Glomerular endothelial cell (primary cell): ENCODE measurements at places on chromosomes 5 and 9.

GRCh38 chr9:27800692-27801370, 227.6 kb upstream of the C9orf72 start:
- DNase-seq = no peak

DNA sequence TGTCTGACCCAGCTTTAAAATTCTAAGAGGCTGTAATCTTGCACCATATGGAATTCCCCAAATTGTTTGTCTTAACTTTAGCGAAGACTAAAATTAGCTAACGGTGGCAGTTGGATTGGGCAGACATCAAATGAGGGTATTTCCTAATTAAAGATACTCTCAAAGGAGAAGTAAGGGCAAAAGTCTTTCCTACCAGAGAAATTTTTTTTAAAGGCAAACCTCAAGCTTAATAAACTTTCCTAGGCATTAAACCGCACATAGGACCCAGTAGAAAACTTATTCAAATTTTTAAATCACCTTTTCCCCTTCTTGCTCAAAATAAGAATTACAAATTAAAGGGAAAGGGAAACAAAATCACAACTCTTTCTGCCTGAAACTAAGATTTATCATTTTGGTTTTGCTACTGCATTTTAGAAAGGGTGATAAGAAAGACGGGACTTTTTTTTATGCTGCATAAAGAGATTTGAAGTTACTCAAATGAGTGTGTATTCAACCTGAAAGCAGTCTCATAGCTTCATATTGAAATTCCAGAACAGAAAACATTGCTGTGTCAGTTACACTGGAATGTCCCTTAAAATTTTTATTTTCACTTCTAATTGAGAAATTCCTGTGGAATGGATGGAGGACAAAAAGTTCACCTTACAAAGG, 189.1 kb upstream of the PTGER4 start:
- DNase-seq = no peak

DNA sequence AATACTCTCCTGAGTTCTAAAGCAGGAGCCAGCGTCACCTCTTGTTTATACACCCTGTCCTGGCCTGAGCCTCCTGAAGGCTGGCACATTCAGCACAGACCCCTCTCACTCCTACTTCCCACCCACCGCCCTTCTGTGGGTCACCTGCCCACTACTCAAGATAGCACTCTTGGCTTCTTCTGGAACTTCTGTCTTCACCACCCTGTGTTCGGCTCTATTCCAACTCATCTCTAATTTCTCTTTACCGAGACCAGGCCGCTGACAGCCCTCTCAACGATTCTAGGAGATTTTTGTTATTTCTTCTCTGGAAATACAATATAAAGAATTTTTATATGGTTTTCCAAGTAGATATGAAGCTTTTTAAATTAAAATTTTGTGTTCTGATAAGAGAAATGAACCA, 57.4 kb downstream of the IRF1 start:
- DNase-seq = no peak

- no peak for DNase-seq
Observed at GRCh38 chr5:57334475-57334874, 148.1 kb downstream of the ACTBL2 start.

DNA sequence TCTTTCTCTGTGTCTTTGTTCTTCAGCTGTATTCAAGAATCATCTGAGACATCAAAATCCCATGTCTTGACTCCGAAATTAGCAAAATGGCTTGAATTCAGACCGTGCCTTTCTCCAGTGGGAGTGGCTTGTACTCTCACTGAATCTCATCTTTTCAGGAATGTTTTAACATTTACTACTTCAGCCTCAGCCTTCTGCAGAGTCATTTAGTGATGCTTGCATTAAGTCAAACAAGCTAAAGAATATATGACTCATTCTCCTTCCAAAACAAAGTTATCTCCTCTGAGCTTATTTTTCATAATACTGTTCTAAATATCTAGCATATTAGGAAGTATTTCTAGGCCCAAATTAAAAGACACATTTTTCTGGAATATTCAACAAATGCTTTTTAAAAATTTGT, 205.3 kb downstream of the CDH10 start:
- no peak for DNase-seq

DNA sequence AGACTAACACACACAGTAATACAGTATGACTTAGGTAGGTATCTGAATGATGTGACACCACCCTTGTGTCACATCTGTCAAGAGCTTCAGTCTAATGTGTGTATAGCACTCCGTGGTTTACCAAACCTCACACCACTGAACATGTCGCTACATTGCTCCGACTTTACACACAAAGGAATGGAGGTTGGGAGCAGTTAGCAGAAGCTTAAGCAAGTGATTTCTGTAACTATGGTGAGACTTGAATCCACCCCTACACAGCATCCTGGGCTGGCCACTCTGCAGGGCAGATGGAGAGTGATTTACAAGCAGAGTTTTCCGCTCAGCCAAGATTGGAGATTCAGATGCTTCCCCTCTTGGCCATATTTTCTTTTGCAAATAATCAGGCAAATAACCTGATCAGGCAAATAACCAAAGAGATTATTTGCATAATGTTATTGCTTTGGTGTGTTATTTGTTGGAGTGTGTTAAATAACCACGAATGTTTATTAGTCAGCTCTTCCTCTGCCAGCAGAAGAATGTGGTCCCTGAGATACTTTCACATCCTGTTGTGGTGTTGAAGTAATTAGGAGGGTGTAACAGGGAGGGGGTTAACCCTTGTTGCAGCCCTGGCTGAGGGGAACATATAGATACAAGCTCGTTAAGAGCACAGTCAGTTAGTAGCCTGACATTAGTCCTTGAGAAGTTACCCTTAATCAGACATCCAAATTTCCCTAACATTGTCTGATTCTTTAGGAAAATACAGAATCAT, 92.8 kb downstream of the SNX18 start:
- peak; percentile 18 for DNase-seq

DNA sequence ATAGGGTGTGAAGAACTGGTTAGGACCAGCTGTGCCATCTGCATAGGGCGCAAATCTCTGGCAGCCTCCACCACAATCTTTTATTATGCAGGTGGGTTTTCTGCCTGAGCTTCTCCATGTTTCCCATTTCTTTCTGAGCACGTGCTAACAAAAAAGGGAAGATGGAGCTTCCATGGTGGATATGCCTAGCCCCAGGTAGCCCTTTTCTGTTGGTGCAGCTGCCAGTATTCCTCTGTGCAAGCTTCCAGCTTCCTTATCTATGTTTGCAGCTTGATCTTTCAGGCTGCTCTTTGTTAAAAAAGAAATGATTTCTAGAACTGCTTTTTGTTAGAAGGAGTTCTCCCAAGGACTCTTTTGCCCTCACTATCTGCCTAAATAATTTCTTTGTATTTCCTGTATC, 95.0 kb upstream of the EPB41L4A start:
- DNase-seq = no peak

DNA sequence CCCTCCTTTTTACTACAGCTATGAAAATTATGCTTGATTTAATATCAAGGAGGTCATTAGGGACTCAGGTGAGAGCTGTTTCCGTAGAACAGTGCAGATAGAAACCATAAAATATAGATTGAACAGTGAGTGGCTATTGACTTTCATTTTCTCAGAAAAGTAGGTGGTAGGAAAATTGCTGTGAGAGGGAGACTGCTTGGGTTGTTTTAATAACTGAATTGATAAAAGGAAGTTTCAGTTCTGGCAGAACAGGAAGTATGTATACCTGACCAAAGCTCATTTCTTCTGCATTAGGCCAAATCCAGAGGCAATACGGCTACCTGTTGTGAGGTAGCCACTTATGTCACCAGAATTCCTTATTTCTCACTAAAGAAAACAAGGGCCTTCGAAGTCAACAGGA, 761.7 kb upstream of the ARRDC3 start:
- DNase-seq = no peak

GRCh38 chr5:74560245-74560644, 80.3 kb downstream of the ENC1 start:
- no peak for DNase-seq

- DNase-seq = no peak
Observed at GRCh38 chr5:96933764-96934707, 1.8 kb upstream of the LNPEP start.

DNA sequence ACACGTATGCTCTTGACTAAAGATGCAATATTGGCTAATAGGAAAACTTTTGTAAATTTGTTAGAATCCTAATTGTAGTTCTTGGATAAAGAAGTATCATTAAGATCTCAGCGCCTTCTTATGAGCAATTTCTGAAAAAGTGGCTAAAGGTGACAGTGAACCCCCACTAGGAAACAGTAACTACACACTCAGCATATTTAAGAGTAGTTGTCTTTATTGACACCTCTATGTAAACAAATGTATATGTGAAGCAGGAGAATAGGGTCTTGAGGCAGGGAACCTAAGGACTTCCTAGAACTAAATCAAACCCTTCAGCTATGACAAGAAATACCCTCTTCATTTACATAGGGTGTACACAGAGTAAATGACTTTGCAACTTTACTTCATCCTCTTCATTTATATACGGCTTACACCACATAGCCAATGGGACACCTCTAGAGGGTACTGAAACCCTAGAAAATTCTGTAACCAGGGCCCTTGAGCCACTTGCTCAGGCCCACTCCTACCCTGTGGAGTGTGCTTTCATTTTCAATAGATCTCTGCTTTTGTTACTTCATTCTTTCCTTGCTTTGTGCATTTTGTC, 2.8 kb downstream of the NIPSNAP3A start:
- DNase-seq = no peak

GRCh38 chr9:133973111-133973790, 18.9 kb downstream of the VAV2 start:
- no peak for DNase-seq

DNA sequence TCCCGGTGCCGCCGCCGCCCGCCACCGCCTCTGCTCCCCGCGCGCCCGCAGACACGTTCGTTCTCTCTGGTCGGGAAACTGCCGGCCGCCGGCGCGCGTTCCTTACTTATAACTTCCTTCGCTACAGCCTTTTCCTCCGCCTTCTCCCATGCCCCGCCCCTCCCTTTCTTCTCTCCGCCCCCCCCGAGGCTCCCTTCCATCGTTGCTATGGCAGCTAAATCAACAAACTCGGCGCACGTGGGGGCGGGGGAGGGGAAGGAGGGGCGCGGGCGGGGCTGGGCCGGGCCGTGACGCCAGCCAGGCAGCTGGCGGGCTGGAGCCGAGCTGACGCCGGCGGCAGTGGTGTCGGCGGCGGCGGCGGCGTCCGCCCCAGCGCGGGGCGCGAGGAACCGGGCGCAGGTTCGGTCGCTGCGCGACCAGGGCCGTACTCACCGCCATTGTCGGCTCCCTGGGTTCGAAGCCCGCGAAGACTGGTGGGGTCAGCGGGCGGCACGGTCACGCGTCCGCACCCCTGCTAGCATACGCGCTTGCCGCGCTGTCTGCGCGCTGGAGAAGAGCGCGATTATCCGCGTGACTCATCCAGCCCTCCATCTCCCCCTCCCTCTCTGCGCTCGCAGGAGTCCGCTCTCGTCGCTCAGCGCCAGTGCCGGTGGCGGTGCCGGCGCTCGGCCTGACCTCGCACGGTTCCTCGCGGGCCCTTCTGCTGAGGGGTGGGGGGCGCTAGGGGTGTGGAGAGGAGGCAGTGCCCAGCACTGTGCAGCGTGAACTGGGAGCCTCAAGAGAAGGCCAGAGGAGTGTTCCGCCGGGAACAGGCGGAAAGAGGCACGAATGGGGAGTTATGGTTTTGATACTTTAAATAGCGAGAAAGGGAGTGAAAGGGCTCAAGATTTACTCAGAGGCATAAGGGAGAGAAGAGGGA, at the start of gene KLF4:
TSS of gene KLF4 (minus strand) at position 83 of the 919 bp plus-strand sequence. CDS start 597 bp downstream, outside the sequence.
- DNase-seq = no peak

GRCh38 chr5:97547999-97548738, 365.1 kb upstream of the RIOK2 start:
- DNase-seq = no peak

DNA sequence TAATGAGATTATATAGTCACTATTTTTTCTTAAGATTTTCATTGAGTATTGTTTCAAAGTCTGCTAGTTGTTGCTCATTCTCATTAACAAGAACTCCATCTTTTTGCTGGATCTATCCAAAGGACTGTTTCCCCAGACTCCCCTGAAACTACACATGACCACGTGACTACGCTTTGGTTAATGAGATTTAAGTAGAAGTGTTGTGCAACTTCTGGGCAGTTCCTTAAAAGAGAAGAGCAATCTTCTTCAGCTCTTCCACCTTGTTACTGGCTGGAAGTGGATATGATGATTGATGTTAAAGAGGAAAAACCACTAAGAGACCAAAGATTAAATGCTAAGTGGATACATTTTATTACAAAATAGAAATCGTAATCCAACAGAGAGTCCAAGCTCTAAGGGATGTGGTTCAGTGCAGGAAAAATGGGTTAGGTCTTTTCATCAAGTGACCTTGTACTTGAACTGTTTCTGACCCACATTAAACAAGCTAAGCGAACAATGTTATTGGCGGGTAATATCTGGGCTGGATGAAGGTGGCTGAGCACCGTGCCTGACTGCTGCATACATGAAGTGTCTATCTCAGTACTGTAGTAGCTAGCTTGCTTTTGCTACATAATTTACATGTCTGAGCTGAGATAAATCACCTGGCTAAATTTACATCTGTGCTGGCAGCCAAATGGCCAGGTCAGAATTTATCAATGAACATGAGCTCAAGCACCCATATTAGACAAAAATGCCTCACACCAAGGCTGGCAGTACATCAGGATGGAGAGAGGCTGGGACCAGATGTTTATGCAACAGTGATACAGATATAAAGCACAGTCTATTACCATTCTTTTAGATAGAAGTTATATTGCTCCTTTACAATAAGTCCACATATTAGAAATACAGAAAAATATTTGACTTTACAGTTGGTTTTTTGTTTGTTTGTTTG, 7.5 kb upstream of the CTNNAL1 start:
- DNase-seq = no peak

DNA sequence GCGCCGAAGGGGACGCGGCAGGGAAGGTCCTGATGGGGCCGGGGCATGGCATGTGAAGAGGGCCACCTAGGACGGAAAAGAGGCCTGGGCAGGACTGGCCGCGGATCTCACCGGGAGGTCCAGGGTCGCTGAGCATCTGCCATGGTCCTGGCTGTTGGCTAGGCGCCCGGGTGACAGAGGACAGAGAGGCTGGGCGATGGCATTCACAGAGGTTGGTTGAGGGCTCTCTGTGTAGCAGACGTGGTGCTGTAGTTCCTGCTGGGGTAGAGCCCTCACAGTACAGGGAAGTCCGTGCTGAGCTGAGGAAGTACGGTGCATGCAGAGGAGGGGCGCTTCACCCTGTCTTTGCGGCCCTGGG, 427 bp downstream of the PCYOX1L start:
- DNase-seq = no peak
